ENCODE measurements at places on chromosomes 1 and 21.

DNA sequence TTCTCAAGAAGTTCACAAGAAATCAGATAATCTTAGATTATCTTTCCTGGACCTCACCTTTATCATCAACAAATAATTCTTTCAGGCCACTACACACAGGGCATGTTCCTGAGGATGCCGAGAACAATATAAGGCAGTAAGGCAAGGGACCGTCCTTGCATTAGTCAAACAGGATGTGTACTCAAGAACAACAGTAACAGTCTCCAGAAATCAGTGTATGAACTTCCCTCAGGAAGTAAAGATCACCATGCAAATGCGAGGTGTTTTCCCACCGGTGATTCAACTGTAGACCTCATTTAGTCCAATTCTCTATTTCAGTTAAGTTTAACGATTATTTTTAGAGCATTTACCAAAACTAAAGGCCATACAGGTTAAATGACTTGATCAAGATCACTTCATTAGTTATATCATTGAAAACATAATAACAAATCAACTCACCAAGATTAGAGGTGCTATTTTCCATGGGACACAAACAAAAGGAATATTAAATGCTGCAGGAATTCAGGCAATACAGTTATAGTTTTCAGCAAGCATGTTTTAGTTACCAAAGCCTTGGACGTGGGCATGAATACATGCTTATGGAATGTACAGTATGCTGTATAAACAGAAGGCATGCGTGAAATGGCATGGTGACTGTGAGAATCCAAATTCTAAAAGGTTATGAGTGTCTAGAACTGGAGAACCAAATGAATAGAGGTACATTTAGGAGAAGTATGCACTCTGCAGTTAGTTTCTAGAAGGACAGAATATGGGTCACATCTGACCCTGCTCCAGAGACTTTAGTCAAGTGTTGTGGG, 145.2 kb downstream of the TNR start:
- no peak for DNase-seq

DNA sequence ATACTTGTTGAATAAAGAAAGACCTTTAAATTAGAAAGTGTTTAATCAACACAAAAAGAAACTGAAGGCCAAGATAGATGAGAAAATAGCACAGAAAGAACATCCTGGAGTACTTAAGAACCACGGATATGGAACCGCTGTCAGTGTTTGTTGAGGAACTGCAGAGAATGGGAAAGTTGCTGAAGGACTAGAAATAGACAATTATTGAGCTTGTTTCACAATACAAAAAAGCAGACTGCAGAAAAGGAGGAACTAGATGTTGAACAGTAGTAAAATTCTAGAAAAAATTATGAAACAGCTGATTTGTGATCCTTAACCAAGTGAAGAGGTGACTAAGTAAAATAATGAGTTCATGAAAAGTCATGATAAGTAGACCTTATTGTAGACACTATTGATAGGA, 29.7 kb downstream of the MYSM1 start:
- no peak for DNase-seq

DNA sequence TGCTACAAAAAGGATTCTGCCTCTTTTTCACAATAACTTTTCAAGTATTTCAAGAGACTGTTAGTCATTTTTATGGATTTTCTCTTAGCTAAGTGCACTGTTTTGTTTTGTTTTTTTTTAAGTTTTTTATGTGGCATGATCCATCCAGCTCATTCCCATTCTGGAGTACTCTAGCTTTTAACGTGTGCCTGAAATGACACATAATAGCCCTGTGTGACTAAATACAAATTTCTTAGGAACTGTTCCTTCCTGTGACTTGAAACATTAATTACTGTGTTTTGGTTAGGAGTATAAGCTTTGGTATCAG, 143.9 kb downstream of the HS2ST1 start:
- DNase-seq: no peak

DNA sequence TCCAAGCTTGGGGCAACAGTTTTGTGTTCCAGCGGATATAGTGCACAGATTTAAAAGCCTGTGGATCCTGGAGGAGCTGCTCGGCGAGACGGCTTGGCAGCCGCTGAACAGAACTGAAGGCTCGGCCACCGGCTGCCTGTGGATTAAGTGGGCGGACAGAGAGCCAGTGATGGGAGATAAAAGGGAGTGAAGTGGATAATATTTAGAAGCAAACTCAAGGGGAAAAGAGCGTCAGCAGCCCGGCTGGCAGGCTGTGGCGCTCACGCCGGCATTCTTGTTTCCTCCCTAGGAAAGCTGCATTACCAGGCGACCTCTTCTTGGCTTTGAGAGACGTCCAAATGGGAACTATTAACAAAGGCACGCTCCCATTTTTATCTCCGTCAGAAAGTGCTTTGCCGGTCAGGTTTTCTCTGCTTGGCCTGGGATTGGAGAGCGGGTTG, 10.4 kb downstream of the TRABD2B start:
- DNase-seq: no peak

DNA sequence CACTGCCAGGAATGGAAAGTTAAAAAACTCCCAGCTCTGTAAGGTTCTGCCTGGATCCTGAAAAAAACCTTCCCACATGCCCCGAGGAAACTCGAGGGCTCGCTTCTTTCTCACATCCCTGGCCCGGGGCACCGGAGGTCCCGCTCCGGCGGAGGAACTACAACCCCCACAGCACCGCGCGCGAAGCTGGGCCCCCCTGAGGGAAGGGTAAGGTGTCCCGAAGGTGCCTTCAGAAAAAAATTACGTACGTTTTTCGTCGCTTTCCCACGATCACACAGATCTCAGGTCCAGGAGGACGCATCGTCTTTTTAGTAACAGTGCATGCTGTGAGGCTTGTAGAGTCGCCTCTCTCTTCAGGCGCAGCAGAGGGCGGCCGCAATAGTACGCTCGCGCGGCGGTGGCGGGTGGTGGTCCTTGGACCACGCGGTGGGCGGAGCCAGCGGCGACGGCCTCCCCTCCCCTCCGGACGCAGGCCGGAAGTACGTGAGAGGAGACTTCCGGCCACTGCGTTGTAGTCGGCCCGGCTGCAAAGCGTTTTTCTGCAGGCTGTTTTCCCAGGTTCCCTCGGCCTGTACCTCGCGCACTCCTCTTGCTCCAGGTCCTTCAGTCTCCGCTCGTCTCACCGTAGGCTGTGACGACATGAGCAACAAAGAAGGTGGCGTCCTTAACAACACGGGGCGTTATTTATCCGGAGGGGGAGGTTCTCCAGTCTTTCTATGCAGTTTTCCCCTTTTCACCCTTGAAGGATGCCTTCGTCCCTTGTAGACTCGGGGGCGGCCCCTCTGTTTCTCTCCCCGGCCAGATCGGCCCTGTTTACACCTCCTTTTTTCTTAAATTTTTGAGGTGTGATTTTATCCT, at the start of gene TSNAX:
Gene TSNAX (plus strand): TSS at position 498 of the 858 bp plus-strand sequence. CDS start 142 bp downstream, at position 640.
- DNase-seq: peak; percentile 74

DNA sequence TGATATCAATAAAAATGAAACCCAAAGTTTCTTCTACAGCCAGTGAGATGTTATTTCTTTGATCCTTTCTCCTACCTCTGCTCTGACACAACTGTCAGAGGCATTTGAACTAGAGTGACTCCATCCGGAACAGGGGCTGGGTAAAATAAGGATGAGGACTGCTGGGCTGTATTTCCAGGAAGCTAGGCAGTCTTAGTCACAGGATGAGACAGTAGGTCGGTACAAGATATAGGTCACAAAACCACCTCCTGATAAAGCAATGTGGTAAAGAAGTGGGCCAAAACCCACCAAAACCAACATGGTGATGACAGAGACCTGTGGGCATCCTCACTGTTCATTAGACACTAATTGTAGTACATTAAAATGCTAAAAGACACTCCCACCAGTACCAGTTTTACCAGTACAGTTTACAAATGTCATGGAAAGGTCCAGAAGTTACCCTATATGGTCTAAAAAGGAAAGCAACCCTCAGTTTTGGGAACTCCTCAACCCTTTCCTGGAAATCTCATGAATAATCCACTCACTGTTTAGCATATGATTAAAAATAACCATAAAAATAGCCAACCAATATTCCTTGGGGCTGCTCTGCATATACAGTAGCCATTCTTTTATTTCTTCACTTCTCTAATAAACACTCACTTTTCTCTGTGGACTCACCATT, 96.7 kb downstream of the GABPA start:
- DNase-seq: no peak

GRCh38 chr1:100517515-100517914, 20.4 kb upstream of the GPR88 start:
- no peak for DNase-seq

DNA sequence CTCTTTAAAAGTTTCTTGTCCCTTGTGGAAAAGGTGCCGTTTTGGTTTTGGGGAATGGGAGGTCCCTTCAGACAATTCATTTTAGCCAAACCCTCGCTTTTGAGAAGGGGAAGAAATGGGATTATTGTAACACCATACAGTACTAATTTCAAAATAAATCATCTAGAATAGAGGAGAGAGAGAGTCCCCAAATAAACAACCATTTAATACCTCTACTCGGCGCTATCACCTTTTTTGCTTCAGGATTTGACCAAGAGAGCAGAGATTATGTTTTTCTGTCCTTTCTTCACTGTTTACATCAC, 770 bp upstream of the RC3H1 start:
- no peak for DNase-seq

DNA sequence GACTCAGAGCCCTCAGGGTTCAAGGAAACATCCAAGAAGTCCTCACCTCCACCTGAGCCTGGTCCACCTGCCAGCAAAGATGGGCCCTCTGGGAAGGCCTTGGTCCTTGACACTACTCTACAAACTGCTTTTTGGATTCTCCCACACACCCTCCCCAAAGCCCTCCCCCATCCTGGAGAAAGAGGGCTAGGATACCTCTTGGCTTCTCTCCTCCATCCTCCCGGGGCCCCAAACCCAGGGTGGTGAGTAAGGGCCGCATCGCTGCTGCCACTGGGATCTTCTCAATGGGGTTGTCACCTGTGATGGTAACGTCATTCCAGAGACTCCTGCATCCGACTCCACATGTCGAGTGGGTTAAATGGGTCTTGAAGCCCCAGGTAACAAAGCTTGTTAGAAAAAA, 26.6 kb downstream of the MATN1 start:
- DNase-seq: no peak

DNA sequence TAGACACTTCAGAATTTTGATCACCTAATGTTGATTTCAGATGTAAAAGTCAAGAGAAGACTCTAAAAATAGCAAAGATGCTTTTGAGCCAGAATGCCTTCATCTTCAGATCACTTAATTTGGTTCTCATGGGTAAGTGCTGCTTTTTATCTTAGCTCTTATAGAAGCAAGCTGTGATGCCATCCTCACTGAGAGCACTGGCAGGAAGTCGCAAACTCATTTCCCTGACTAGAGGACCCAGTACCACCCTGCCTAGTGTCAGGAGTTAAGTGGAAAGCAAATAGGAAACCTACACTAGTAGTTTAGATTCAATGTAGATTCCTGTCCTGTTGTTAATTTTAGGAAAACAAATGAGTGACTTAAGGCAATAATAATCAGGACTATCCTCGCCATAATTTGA, 12.1 kb downstream of the IFNAR2 start:
- DNase-seq: no peak

GRCh38 chr1:206828765-206829164, 36.7 kb upstream of the IL20 start:
- no peak for DNase-seq

DNA sequence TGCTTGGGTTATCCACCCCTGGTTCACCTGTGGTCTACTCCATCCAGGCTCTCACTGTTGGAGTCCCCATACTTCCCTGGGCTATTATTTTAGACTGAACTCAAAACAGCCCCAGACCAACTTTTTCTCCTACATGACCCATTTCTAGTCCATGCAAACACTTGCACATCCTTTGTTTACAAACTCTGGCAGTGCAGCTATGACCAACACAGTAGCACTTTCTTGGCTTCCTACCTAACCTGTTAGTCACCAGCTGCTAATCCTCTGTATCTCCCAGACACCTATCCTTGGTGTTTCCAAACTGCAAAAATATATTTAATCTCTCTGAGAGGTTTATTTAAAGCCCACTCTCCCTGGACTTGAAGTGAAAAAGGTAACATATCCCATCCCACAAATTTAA, 90.8 kb downstream of the DDAH1 start:
- DNase-seq: no peak

DNA sequence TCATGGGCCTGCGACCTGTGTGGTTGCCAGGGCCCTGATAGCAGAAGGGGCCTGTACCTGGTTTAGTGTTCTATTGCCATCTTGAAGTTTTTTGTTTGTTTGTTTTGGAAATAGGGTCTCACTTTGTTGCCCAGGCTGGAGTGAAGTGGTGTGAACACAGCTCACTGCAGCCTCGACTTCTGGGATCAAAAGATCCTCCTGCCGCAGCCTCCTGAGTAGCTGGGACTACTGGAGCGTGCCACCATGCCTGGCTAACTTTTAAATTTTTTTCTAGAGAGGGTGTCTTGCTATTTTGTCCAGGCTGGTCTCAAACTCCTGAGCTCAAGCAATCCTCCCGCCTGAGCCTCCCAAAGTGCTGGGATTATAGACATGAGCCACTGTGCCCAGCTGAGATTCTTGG, 72.9 kb downstream of the UBE2T start:
- no peak for DNase-seq

DNA sequence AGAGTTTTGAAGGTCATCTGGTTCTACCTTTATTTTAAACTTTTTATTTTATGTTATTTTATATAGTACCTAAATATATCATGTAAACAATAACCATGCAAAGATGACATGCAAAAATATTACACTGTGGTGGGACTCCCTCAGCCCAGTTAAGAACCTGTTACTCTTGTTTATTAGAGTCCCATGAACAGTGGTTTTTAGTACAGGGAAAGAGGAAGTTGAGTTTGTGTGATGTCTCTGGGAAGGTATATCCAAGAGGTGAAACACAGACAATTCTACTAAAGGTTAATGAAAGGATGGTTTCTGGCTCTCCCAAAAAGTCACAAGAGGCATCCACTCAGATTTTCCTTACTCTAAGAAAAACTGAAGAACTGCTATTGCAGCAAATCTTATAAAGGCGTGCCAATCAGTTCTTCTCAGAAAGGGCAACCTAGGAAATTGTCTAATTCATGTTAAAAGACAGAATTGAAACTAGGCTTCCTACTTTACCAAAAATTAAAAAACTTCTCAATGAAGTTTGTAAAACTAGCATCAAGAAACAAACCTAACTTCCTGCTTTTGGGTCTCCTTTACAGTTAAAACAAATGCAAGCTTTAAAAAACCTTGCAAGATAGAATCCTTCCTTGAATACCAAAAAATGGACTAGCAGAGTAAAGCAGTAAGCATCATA, 19.9 kb downstream of the GFI1 start:
- DNase-seq: no peak

DNA sequence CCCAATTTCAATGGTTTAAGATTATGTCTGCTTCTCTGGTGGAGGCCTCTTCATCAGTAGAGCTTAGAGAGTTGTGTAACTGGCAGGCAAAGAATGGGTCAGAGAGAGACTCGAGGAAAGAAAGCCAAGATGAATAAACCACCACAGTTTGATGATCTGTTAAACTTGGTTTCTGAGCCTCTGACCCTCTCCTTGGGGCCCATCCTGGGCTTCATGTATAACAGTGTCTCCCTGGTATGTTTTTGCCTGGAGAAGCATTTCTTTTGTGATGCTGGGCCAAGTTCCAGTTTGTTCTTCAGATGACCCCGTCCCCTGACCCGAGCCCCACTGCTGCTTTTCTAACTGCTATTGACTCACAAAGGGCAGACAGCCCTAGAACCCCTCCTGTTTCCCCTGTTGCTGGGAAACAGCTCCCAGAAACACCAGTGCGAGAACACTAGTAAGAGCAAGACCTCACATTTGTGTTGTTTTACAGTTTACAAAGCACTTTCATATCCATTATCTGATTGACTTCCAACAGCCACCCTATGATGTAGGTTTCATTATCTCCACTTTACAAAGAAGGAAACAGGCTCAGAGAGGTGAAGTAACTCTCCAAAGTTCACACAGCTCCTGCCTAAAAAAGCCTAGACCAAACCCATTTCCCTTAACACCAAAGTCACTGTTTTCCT, 9.0 kb downstream of the CD2 start:
- no peak for DNase-seq

- DNase-seq: no peak
Measured at GRCh38 chr1:89459081-89459480, 65.5 kb upstream of the LRRC8B start.

Data from activated CD8-positive, alpha-beta memory T cell treated with anti-CD3 and anti-CD28 coated beads for 1 hour (primary cell).